ENCODE measurements at places on chromosomes 7 and 10.
A peak's percentile ranks its signal among the peaks of the same experiment; 100 is the strongest.

- DNase-seq = peak; percentile 92
Measured at GRCh38 chr7:130912862-130913638, 179.0 kb upstream of the KLF14 start.

DNA sequence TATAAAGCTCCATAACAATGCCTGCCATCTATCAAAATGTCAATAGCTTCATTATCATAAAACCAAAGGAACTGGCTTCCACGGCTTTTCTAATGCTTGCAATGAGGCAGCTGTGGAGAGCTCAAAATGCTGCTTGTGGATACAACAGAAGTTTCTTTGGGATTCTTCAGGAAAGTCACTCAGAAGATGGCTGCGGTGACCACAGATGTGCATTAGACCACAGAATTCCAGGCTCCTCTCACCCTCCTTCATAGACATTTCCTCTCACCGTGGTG lies 77.2 kb downstream of the CDCA7L start:
- DNase-seq = no peak

DNA sequence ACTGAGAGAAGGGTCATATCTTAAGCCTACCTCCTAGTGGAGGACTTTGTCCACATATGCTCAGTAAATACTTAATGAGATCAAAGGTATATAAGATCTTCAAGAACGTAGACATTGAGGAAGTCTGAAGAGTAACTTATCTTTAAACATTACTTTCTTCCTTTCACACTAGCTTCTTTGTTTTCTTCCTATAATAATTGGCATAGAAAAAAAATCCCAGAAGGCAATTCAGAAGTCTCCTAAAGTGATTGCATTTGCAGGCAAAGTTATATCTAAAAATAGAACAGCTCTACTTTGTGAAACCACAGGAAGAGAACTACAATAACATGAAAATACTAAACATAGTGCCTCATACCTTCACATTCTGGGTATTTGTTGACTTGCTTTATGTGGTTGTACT lies 150.4 kb downstream of the PPP1R3A start:
- no peak for DNase-seq

DNA sequence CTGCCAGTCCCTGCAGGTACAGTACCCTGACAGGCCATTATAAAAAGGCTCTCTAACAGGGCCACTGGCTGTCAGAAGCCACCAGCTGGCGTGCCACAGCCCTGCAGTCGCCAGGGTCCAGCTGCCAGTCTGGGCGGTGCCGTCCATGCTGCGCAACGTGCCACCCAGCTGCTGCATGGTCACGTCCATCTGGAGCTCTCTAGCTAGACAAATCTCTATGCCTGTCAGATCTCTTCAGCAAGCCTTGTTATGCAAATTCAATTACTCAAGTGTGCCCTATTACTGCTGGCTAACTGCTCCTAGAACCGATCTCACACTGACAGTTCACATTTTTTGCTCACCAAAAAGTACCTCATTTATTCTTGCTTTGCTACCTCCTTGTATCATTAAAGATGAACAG lies 75.9 kb downstream of the HIBADH start:
- no peak for DNase-seq

DNA sequence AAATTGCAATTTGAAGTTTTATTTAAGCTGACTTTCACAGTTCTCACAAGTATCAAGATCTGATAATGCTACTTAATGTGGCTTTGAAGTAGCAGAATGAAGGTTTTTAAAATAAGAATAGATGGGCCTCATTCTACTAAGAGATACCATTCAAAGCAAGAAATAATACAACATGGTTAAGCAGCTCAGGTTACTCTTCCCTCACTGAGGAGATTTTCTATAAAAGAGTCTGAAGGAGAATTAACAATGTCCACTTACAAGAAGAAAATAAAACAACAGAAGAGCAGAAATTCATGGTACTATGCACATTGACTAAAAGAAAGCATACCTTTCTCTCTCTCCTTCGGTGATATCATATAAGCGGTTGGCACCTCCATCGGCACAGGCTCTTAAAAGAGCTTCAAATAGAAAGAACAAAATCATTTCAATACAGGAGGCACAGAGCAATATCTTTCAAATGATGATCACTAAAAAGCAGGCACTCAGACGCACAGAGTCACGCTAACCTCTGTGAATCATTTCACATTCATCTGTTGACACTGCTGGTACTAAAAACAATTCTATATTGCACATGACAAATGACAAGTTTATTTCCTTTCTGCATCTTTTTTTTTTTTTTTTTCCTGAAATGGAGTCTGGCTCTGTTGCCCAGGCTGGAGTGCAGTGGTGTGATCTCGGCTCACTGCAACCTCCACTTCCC lies 153.1 kb downstream of the TPK1 start:
- no peak for DNase-seq

DNA sequence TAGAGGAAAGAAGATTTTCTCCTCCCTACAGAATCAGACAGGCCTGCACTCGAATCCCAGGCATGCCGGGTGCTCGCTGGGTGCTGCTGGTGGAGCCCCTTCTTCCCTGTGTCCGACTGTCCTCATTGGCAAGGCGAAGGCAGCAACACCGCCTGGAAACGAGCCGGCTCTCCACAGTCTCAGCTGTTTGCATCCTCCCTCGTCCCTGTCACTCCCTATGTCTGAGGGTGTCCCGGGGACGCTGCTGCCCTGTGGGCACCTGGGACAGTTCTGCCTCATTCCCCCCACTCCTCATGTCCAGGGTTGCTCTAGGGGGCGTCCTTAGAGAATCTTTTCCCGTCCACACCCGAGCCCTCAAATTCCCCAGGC lies 31.6 kb upstream of the TMEM72 start:
- no peak for DNase-seq

DNA sequence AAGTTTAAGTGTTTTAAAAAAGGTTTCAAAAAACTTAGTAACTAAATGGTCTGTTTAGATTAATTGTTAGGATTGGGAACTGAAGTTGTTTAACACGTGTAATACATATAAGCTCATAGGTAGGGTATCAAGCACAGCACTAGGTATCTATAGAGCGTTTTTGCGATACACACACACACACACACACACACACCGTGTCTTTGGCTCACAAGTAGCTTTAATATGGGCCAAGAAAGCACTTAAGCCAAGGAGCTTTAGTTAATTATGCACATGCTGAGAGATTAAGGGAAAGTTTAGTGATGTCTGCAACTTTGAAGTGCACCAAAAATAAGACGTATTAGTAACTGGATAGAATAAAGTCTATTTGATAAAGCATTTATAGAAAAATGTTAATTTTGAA lies 93.8 kb upstream of the CNTNAP2 start:
- no peak for DNase-seq

DNA sequence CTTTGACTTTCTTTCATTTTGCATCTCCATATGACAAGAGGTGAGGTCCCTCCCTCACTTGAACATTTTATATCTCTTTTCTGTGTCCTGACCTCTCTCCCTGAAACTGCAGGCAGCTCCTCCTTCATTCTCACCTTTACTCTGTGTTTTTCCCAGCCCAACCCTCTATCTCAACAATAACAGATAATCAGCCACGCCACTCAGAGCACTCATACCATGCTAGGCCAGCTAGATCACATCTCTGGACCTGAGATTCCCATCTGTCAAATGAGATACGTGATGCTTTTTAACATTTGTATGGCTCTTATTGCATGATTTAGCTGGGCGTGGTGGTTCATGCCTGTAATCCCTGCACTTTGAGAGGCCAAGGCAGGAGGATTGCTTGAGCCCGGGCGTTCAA lies 63.1 kb upstream of the PDCD4 start:
- no peak for DNase-seq

GRCh38 chr10:30313579-30314350 lies 35.3 kb downstream of the MTPAP start:
- DNase-seq = no peak

DNA sequence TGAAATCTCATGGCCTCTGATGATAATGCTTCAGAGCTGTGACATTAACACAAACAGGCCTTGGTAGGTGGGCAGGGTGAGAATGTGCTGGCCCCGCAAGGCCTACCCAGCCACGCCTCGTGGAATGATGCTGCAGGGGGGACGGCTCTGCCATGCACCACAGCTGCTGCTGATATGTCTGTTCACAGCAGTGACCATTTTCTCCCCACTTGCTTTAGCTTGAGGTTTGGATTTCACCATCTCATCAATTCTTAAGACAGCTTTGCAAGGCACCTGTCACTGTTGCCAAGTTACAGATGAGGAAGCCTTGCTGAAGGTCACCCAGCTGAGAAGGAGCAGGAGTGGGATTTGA lies 128.3 kb downstream of the PTPN20 start:
- no peak for DNase-seq

GRCh38 chr10:14325325-14325955 lies 5.3 kb downstream of the FRMD4A start:
- peak; percentile 28 for DNase-seq

GRCh38 chr10:92894081-92894655 lies 45.8 kb downstream of the EXOC6 start:
- DNase-seq = no peak
